ENCODE measurements at places on chromosomes 2 and 18. TPM values are rescaled to one million over a fixed set of nuclear protein-coding genes. Genes with fewer than 3 reads are reported as not detected.

Gene GALNT5
- total RNA-seq = not detected

Gene FIGN
- not detected for total RNA-seq

DNA sequence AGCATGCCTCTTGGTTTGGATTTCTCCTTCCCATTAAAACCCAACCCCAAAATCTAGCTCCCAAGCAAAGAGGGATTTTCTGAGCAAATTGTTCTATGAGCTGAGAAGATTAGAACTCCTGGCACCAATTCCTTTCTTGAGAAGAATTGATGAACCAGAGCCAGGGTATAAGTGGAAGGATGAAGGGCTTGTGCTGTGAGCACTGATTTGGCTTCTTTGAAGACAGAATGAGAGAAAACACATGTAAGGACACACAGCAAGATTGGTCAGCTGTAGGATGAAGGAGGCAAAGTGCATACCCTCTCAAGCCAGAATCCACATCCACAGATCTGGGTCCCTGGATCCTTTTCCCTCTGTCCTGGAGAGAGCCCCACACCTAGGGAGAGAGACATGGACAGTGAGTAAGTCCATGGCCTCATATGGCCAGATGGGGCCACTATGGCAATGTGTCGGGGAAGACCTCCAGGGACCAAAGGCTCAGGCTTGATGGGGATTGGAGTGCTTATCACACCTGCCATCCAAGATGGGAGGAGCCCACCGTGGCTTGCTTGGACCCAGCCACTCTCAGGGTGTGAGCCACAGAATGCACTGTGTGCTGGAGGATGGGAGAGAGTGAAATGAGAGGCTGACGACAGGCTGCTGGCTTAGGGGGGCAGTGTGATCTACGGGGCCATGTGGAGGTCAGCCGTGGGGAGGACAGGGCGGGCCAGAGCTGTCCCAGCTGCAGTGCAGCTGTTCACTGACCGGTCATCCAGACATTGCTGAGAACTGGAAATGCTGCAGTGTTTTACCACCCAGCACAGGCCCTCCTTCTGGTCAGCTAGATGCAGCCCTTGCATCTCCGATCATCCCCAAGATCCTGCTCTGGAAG, 339.8 kb downstream of the CYP26B1 start:
- no peaks in the 10 kb centered on the region for H3K36me3 ChIP-seq
- no peak for DNase-seq
- no peak overlapping the region for H3K4me3 ChIP-seq
- H3K4me1 ChIP-seq = no peaks in the 10 kb centered on the region
- no peak overlapping the region for H3K27ac ChIP-seq
- no peaks in the 10 kb centered on the region for H3K27me3 ChIP-seq

- H3K27me3 ChIP-seq = peaks cover 27% of the 10 kb centered on the region
- DNase-seq = no peak
- no peak overlapping the region for H3K27ac ChIP-seq
- H3K36me3 ChIP-seq = no peaks in the 10 kb centered on the region
- H3K4me1 ChIP-seq = peaks cover 27% of the 10 kb centered on the region
Measured at GRCh38 chr2:37877457-37878315, 47.4 kb upstream of the RMDN2 start.

- DNase-seq = no peak
- no peak overlapping the region for H3K27ac ChIP-seq
- H3K36me3 ChIP-seq = no peaks in the 10 kb centered on the region
Measured at GRCh38 chr2:6215053-6215452, 522.9 kb downstream of the SOX11 start.
